ENCODE measurements at places on chromosomes 11 and 22.
A peak's percentile ranks its signal among the peaks of the same experiment; 100 is the strongest.

- no peak for DNase-seq
Observed at GRCh38 chr11:111001986-111002611, 243.4 kb upstream of the POU2AF2 start.

- no peak for DNase-seq
Observed at GRCh38 chr11:18536209-18536608, 9.5 kb upstream of the TSG101 start.

DNA sequence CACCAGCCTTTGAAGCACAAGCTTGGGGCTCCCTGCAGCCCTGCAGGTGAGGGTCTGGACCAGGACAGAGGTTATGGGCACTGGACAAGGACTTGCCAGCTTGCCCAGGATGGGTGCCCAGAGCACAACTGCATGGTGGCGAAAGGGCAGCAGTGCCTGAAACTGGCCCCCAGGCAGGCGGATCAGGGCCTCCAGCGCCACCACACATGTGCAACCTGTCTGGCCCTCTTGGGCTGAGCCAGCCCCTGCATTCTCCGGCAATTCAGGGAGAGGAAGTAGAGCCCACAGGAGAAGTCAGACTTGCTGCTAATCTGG is 18.8 kb downstream of the MB start:
- DNase-seq = no peak

- peak; percentile 56 for DNase-seq
Observed at GRCh38 chr22:39316440-39317083, 2.9 kb downstream of the RPL3 start.

GRCh38 chr11:64750361-64751054 is 6.6 kb upstream of the RASGRP2 start:
- no peak for DNase-seq

- no peak for DNase-seq
Observed at GRCh38 chr11:93840180-93840579, 10.2 kb downstream of the VSTM5 start.

- DNase-seq = no peak
Observed at GRCh38 chr11:133366147-133366546, 166.2 kb downstream of the OPCML start.

GRCh38 chr22:30876915-30877553 is 91.5 kb downstream of the MORC2 start:
- DNase-seq = no peak

DNA sequence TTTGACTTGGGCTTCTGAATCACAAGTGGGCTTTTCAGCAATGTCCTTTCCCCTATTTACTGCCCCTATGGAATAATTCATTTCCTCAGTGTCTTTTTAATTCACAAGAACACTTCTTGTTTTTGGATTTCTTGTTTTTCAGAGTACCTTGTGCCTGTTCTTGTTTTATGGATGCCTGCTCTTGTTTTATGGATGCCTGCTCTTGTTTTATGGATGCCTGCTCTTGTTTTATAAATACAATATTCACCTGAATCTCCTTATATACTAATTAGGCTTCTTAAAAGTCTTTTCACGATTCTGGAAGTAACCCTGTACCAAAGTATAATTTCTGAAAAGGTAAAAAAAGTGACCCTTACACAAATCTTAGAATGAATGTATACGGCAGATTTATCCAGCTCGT is 32.8 kb downstream of the CACNA1I start:
- DNase-seq = no peak

DNA sequence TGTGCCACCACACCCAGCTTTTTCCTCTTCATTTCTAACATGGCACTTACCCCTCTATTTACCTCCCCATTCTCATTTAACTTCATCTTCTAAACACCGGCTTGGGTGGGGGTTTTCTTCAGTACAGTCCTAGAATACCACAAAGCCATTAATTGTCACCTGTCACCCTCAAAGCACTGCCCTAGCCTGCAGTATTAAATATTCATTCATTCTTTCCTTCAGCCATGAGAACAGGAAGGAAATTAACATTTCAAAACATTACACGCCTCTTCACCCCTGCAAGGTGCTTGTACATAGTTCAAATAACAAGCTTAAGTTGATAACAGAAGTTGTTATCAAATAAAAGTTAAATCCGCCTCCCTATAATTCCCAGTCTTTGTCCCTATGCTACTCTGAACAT is 10.7 kb upstream of the VPS37C start:
- no peak for DNase-seq

DNA sequence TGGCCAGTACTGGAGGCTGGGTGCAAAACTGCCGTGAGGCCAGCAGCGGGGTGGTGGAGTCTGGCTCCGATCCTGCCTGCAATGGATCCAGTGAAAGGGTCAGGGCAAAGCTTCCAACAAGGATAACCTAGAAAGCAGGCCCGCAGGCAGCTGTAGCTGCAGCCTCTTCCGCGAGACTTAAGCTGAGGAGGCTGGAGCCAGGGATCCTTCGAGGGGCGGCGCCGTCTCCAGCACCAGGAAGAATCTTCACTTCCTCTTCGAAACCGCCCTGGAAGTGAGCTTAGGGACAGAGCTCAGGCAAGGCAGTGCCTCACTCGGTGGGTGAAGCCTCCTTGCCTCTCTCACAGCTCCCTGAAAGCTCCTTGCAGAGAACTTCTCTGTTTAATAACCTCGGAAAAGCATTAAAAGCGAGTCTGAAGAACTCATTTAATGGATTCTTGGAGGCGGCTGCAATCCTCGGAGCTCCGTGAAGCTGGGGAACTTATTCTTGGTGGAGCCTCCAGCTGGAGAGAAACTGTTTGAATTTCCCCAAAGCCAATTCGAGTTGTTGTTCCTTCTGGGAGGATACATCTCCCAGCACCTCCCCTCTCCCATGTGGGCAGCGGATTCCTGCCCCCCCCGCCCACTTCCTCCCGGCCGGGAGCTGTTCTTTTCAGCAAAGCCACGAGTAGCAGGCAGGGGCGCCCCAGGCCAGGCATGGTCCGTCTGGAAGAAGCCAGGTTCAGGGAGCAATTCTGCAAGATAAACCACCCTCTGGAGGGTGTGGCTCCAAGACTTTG is 169.9 kb downstream of the CTTN start:
- no peak for DNase-seq

DNA sequence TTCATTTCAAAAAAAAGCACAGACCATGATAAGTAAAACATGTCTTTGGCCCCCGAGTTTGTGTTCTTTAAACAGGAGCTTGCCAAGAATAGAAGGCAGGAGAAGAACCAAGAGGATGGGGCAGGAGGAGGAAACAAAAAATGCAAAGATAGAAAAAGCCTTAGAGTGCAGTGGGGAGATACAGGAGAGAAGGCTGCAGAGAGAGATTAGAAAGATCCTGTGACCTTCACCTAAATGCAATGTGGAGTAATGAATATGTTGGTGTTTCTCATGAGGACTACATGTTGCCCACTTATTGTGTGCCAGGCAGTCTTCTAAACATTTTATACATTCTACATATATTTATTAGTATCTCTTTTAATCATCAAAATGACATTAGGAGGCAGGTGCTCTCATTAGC is 2.3 kb upstream of the APLNR start:
- no peak for DNase-seq

GRCh38 chr22:17339095-17339693 is 30.1 kb upstream of the CECR2 start:
- DNase-seq = no peak

- DNase-seq = peak; percentile 63
Observed at GRCh38 chr11:48107188-48107704, 109.4 kb upstream of the OR4B1 start.

GRCh38 chr11:130832566-130833425 is 83.5 kb downstream of the SNX19 start:
- DNase-seq = no peak

- no peak for DNase-seq
Observed at GRCh38 chr11:81286959-81287358, 1446.7 kb downstream of the FAM181B start.

DNA sequence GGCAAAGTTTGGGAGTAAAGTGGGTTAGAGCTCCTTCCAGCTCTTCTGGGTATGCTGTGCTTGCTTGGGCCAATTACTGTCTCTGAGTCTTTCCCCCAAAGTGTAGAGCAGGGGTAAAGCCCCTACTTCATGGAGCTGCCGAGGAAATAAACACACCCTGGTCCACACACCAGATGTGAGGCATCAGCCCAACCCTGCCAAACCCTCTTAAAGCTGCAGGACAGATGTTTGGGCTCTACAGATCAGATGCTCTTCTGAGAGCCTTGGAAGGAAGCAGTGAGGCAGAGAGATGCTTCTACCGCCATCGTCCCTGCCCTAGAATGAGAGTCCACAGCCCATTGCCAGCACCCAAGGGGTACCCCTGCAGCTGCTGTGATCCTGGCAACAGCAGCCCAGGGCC is 64.7 kb downstream of the ELFN2 start:
- DNase-seq = no peak

Measured in activated B cell treated with CpG ODN at 0.5 μM for 24 hours (primary cell).